ENCODE measurements at places on chromosomes 2 and 18.

DNA sequence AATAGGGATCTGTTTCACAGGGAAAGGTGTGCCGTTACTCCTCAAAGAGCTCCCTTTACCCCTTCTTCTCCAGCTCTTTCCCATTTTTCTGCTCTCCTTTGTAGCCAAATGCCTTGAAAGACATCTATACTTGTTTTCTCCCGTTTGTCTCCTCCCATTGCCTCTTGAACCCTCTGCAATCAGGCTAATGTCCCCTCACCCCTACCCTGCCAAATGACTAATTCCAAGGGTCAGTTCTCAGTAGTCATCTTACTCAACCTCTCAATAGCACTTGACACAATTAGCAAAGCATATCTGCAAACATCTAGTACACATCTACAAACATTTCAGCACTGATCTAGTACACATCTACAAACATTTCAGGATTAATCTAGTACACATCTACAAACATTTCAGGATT is 12.6 kb downstream of the MRO start:
- no peak for DNase-seq

DNA sequence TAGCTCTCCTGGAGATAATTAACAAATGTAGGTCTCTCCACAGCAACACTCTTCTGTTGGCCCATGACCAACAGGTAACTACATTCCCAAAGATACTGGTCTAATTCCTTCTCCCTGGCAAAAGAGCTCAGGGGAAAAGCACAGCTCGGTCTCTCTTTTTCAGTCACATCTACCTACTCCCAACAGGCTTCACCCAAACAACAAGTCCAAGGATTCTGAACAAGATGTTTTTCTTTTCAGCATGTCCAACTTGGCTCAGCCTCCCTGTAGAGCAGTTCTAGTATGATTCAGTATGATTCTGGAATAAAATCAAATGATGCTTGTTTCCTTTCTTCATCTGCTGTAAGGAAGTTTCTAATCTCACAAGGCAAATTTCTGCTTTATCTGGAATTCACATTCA is 1704.8 kb upstream of the PIK3C3 start:
- no peak for DNase-seq

- DNase-seq, result no peak
Measured at GRCh38 chr2:234788841-234789240, 163.0 kb upstream of the SH3BP4 start.

GRCh38 chr2:233079953-233080835 is 20.1 kb downstream of the INPP5D start:
- DNase-seq, result no peak

DNA sequence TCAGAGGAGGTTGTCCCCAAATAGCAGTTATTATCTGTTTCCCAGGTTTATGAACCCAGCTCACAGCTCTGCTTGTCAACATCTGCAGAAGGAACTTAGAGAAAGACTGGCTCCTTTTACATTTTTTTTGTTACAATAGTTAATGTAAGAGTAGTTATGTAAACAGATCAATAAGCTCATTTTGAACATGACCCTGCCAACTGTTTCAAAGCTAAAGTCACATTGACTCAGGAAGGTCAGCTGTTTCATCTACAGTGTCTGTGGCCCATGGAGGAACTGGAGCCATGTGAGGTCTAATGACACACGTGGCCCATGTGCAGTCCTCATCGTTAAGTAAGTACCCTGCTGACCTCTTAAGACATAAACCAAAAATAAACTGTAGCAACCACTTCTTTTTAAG is 97.1 kb downstream of the SH3RF3 start:
- no peak for DNase-seq

DNA sequence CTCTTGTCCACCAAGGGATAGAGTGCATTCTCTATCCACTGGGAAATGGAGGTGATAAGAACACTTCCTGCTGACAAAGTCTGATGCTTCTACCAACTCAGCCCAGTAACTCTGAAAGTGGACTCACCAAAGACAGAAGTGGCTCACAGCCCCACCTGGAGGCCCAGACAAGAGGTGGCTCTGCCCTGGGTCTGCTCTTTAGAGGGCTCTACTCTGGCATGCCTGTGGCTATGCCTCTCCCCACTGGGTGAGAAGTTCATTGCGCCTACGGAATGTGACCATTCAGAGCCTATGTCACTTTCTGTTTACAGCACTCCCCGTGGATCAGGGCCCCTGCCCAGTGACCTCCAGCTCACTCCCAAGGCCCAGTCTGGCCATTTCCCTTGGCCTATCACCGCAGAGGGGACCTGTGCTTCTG is 13.5 kb upstream of the XDH start:
- no peak for DNase-seq

DNA sequence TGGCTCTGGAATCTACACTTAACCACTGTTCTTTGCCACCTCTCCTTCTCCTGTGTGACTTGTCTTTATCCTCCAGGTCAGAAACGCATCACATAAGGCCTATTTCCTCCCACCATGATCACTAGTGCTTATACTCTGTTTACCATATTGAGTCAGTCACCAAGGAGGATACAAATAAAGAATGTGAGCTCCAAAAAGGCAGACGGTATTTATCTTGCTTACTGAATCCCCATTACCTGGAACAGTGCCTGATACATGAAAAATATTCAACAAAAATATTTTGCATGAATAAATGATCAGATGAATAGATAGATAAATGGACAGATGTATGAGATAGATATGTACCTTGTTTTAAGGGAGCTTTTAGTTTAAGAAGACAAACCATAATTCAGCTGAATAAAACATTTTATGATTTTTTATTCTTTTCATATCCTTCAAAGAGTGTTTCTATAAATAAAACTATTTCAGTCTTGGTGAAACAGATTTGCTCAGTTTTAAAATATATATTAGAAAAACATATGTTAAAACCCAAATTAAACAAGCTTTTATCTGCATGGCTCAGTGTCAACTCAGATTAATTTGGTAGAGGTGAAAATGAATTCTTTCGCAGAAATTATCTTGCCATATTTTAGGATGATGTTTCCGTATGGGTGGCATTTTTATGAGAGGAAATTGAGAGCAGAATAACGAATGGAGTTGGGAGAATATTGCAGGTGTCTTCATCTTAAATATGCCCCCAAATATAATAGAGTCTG is 799.9 kb downstream of the DCC start:
- DNase-seq, result no peak

DNA sequence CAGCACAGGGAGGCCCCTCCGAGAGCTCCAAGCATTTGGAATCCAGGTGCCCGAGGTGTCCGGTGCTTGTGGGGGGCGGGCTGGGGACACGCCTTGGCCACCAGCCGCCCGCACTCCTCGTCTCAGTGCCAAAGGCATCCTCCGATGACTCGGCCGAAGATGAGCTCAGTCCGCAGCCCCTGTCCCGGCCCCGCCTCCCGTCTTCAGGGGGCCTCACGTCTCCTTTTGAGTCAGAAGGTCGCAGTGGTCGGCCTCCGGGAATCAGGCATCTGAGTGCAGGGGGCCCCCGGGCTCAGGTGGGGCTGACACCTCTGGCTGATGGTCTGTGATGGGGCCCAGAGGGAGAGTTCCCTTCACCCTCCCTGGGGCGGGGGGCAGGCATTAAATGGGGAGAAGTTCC is 74.8 kb downstream of the NFATC1 start:
- DNase-seq, result no peak

- no peak for DNase-seq
Measured at GRCh38 chr2:38605298-38605830, 2.6 kb upstream of the HNRNPLL start.

DNA sequence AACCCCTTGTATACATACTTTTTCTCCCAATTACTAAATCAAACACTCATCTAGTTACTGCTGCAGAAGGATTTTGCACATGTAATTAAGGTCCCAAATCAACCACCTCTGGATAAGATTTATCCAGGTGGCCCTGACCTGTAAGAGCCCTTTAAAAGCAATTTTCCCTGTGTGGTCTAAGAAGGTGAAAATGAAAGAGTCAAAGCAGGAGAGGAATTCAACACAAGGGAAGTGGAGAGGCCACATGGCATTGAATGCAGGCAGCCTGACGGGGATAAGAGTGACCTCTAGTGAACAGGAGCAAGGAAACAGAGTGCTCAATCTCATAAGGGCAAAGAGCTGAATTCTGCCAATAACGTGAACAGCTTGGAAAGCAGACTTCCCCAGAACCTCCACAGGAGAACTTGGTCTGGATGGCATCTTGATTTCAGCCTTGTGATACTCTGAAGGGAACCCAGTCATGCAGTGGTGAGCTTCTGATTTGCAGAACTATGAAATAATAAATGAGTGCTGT is 27.2 kb downstream of the PPP3R1 start:
- DNase-seq, result no peak

DNA sequence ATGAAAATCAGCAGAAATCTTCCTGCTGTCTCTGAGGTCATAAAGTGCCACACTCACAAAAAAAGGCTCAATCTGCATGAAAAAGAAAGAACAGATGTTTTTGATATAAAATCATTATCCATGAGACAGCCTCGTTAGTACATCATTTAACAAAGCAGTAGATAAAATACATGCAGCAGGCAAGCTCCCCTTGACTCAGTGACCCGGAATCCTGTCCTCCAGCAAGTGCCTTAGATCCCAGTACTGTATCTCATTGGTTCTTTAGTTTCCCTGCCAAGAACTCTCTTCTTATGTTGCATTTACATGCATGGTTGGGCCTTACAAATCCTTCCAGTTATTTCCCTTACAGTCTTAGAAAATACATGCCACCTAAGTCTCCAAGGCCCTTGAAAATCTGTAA is 148.9 kb upstream of the CCDC195 start:
- DNase-seq, result no peak

- no peak for DNase-seq
Measured at GRCh38 chr18:79754022-79754761, 43.5 kb upstream of the KCNG2 start.

DNA sequence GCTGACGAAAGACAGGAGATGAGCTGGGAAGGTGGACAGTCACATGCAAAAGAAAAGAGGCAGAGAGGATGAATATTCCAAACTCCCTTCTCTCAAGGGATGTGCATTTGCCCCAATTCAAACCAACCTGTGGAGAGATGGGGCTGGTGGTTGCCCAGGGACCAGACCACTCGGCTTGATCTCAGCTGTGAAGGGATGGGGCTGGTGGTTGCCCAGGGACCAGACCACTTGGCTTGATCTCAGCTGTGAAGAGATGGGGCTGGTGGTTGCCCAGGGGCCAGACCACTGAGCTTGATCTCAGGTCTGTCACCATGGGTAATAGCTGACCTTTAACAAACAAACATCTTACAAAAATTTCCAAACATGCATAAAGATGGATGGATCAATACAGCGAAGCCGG is 42.5 kb upstream of the SALL3 start:
- DNase-seq, result no peak

GRCh38 chr2:215712871-215713790 is 277.3 kb upstream of the FN1 start:
- no peak for DNase-seq

- DNase-seq, result no peak
Measured at GRCh38 chr18:75915941-75916623, 488.6 kb upstream of the SMIM21 start.

GRCh38 chr2:30869988-30870387 is 62.7 kb upstream of the CAPN13 start:
- no peak for DNase-seq

DNA sequence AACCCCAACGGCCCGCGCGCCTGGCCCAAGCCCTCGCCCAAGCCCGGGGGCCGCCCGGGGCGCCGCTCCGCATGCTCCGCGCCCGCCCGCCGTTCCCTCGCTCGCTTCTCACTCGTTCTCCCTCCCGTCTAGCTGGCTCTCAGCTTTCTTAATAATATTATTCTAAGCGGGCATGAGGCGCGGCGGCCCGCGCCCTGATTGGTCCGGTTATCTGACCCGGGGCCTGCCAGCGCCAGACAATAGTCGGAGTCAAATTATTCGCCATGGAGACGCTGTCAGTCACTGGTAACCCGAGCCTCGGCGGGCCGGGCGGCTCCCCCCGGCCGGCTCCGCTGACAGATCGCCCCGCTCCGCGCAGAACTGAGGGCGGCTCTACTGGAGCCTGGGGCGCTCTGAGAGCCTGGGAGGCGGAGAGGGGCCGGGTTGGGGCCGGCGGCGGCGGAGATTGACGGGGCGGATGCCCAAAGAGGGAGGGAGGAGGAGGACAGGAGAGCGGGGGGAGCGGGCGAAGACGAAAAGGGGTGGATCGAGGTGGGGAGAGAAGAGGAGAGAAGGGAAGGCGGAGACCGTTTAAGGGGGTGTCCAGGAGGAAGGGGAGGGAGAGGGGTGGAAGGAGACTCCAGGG is at the start of gene SIX2:
TSS of gene SIX2 (minus strand) at position 150 of the 625 bp plus-strand sequence. CDS start 342 bp downstream, outside the sequence.
- no peak for DNase-seq

- no peak for DNase-seq
Measured at GRCh38 chr2:188705191-188705590, 269.0 kb upstream of the COL3A1 start.

DNA sequence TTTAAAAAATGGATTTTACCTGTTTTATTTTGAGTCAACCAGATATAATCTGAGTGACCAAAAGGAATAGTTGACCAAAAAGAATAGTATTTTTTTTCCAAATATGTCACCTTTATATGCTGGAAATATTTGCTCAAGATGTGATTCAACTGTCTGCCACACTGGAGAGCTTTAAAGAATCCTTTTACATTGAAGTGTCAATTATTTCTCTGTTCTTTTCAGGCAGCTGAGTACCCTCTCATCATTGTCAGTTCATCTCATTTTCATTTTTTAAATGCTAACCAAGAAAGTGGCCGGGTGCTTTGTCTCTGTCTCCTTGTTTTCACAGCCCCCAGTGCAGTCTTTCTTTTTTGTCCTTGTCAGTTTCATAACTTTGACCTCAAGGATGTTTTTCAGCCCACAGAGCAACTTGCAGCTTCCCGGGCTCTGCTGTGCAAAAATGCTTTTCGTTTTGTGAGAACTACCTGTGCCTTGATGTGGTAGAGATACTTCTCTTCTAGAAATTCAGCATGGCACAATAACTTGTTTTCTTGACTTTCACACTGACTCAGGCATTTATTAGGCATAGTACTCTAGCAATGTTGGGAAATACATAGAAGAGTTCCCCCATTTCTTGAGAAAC is 23.4 kb upstream of the CERS6 start:
- DNase-seq, result no peak

GRCh38 chr18:58215011-58215410 is 171.0 kb downstream of the NEDD4L start:
- no peak for DNase-seq

GRCh38 chr18:44958040-44958439 is 277.4 kb downstream of the SETBP1 start:
- DNase-seq, result no peak

DNA sequence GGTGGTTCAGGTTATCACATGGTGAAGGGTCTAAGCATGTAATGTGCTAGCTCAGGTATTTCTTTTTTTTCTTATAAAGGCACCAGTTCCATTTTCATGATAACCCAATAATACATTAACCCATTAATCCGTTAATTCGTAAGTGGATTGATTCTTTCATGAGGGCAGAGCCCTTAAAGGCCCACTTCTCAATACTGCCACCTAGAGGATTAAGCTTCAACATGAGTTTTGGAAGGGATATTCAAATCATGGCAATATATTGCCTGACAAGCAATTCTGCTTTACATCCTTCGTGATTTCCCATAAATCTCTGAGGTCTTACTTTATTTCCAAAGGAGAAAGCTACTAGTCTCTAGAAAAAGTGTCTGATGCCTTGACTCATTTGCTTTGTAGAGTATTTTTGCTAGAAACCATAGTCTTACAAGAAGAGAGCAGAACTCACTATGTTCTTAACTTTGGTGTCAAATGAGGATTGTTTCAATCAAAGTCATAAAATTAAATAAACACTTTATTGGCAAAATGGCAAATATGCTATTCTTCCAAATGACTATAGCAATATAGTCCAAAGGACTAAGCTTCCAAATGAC is 271.3 kb downstream of the KCNS3 start:
- no peak for DNase-seq
